Subcutaneous adipose tissue (tissue), 4 donors: ENCODE measurements at places on chromosomes 3 and 15. TPM values are rescaled to one million over a fixed set of nuclear protein-coding genes. Genes with fewer than 3 reads are reported as not detected.

Gene NRROS
- total RNA-seq = 7.9 TPM

Gene CAMK1
- total RNA-seq = 66.0 TPM

Gene CX3CR1
- total RNA-seq = 0.17 TPM

Gene EFCC1
- total RNA-seq = 3.8 TPM

Gene C3orf20
- total RNA-seq = not detected

Gene EFL1
- 21.1 TPM for total RNA-seq

Gene KLHL6
- total RNA-seq = 2.9 TPM

Gene ARRDC4
- total RNA-seq = 15.1 TPM

Gene ZNF774
- 2.5 TPM for total RNA-seq
